ENCODE measurements at places on chromosomes 7 and 10.

DNA sequence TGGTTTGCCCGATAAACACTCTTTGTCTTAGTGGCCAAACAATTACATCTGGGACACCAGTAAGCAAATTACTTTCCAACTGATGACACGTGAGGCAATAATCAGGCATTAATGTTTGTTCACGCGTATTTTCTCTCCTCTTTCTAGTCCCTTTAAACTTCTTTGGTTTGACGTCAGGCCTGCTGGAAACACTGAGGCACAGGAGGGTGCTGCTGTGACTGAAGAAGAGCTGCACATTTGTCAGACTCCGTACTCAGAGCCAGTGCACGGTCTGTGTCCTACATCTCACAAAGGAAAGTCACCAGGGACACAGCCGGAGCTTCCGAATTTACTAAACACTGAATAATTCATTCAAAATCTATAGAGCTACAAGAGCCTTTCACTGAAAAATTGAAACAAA is 57.6 kb upstream of the ANAPC16 start:
- DNase-seq = no peak

DNA sequence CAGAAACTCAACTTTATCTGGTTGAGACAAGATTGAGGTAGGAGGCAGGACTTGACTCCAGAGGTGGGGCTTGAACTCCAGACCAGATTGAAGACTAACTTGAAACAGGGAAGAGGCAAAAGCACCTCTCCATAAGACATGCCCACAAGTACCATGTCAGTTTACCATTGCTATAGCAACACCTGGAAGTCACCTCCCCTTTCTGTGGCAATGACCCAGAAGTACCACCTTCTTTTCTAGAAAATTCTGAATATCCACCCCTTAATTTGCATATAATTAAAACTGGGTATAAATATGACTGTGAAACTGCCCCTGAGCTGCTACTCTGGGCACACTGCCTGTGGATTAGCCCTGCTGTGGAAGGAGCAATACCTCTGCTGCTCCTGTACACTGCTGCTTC is 4.9 kb upstream of the TOMM7 start:
- no peak for DNase-seq

DNA sequence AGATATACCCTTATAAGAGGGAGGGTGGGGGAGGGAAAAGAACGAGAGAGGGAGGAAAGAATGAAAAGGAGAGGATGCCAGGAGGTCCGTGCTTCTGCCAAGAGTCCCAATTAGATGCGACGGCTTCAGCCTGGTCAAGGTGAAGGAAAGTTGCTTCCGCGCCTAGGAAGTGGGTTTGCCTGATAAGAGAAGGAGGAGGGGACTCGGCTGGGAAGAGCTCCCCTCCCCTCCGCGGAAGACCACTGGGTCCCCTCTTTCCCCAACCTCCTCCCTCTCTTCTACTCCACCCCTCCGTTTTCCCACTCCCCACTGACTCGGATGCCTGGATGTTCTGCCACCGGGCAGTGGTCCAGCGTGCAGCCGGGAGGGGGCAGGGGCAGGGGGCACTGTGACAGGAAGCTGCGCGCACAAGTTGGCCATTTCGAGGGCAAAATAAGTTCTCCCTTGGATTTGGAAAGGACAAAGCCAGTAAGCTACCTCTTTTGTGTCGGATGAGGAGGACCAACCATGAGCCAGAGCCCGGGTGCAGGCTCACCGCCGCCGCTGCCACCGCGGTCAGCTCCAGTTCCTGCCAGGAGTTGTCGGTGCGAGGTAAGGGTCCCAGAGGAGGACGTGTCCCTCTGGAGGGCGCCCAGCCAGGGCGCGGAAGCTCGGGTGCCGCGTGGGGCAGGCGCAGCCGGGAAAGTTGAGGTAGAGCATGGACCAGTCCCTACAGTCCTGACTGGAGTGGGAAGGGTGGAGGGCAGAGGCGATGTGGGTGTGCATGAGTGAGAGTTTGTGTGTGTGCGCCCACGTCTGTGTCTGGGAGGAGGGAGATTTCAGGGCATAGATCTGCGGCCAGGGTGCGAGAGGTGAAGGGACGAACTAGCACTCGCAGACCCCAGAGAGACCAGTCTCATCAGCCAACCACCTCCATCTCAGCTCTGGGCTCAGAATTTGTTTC is 844 bp downstream of the GRM3 start:
- DNase-seq = no peak

- DNase-seq = no peak
Measured at GRCh38 chr10:88293073-88293472, 290.0 kb downstream of the RNLS start.

- DNase-seq = no peak
Measured at GRCh38 chr7:13846386-13846785, 143.1 kb downstream of the ETV1 start.

DNA sequence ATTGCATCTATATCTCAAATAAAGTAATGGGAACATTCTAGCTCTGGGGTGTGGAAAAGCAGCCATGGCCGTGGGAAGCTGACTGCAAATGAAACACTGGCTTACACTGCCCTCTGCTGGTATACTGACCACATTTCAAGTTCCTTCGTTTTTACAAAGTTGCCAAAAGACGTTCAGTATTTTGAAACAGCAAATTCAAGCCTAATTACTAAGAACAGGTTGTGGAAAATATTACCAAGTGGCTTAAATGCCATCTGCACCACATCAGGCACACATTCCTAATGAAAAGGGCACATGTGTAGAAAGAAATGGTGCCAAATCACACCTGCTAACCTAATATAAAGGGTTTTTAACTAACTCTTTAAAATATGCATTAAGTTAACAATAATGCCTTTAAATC is 83.9 kb downstream of the JAZF1 start:
- peak; percentile 16 for DNase-seq

GRCh38 chr10:131920151-131920550 is 19.3 kb downstream of the PPP2R2D start:
- no peak for DNase-seq

DNA sequence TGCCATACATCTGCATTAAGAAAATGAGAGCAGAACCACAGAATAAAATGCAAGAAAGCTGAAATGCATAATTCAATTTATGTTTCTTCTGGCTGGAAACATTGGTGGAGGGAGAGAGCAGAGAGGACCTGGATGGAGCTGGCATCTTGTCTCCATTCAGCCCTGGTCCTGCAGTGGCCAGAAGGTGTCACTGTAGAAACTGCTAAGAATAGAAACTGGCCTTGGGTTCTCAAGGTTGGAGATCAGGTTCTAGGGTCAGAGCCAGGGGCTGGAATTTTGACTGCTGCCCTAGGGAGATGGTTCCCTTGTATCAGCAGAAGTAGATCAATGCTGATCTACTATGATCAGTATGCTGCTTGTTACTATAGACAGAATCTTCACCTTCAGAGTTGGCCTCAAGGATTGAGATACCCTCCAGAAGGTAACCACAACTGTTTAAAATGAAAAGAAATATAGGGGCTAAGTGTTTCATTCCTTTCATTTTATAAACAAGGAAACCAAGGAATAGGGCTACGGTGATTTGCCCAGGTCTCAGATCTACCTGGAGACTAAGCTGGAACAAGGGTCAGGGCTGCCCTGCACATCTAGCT is 13.1 kb downstream of the TAS2R41 start:
- DNase-seq = no peak

GRCh38 chr10:100912013-100912604 is 654 bp upstream of the SLF2 start:
- DNase-seq = no peak

DNA sequence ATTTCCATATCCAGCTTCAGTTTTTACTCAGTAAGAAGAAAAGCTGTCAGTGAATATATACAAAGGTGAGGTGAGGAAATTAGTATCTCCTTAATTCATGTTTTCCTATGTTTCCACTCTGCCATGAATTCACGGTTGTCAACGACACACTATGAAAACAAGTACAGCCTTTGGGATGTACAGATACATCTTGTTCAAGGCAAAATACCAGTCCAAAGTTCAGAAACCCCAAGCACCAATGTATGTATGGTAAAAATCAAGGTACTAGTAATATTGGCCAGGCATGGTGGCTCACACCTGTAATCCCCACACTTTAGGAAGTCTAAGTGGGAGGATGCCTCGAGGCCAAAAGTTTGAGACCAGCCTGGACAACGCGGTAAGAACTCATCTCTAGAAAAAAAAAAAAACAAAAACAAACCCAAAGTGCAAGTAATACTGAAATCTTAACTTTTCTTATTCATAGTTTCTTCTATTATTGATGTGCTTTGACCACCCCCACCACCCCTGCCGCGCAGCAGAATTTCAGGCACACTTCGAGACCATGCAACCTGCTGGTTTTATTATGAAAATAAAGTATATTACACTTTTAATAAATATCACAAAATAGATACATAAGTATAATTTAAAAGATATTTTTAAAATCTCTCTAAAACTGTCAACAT is 3.5 kb downstream of the ESYT2 start:
- DNase-seq = no peak

GRCh38 chr10:129784891-129785290 is 179.2 kb downstream of the EBF3 start:
- DNase-seq = no peak

DNA sequence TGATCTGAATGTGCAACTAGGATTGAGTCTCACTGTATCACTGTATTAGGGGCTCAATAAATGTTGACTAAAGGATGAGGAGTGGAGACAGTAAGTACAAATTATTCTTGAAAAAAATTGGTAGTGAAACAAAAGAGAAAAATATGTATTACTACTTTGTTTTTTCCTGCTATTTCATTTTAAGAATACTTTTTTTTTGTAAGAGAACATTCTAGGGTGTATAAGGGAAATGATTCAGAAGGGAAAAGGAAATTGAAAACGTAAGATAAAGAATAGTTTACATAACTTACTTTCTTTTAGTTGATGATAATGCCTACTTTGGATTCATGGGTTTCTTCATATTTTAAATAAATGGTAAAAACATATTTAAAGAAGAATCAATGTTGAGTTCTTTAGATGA is 9.6 kb downstream of the CAPZA2 start:
- no peak for DNase-seq

- no peak for DNase-seq
Measured at GRCh38 chr10:56319386-56319785, 41.7 kb downstream of the ZWINT start.
